Bronchial smooth muscle cell (primary cell): ENCODE measurements at places on chromosomes 1 and 21. TPM values are rescaled to one million over a fixed set of nuclear protein-coding genes. Genes with fewer than 3 reads are reported as not detected.

The SLC37A1 gene
- total RNA-seq = 1.9 and 2.8 TPM in 2 replicates

The TNFRSF1B gene
- 3.3 and 9.2 TPM in 2 replicates for total RNA-seq

The CELA3A gene
- not detected in 2 replicates for total RNA-seq

The KRTAP19-1 gene
- total RNA-seq = not detected in 2 replicates

The DTL gene
- total RNA-seq = 0.17 and 1.4 TPM in 2 replicates

The IL19 gene
- not detected in 2 replicates for total RNA-seq

The FAM78B gene
- 0.26 and 0.32 TPM in 2 replicates for total RNA-seq

The PTAFR gene
- total RNA-seq = under 0.01 TPM in 2 replicates

The TNFSF4 gene
- total RNA-seq = 0.77 and 1.3 TPM in 2 replicates

The TTC22 gene
- total RNA-seq = not detected in 2 replicates

The SH2D2A gene
- 0.32 TPM in 1 of 2 replicates, not detected in the other for total RNA-seq

The PLPP3 gene
- 314 and 435 TPM in 2 replicates for total RNA-seq

The ZFP69 gene
- total RNA-seq = 2.1 and 2.5 TPM in 2 replicates

The PROK1 gene
- total RNA-seq = not detected in 2 replicates

The CTTNBP2NL gene
- 4.9 and 8.4 TPM in 2 replicates for total RNA-seq

The HMCN1 gene
- 33.9 and 52.2 TPM in 2 replicates for total RNA-seq

The TSPEAR gene
- total RNA-seq = not detected in 2 replicates

The PLPPR5 gene
- under 0.01 TPM in 2 replicates for total RNA-seq

The PLD5 gene
- total RNA-seq = 0.16 TPM in 1 of 2 replicates, not detected in the other

The GPR161 gene
- 13.7 and 31.5 TPM in 2 replicates for total RNA-seq

The TDRD5 gene
- not detected in 2 replicates for total RNA-seq

The LORICRIN gene
- not detected in 2 replicates for total RNA-seq

The BGLAP gene
- total RNA-seq = 0.16 and 0.26 TPM in 2 replicates

The IARS2 gene
- total RNA-seq = 55.3 and 103 TPM in 2 replicates

The ALG14 gene
- total RNA-seq = 2.0 and 3.8 TPM in 2 replicates

The CTH gene
- total RNA-seq = 1.3 and 1.7 TPM in 2 replicates

The TSACC gene
- not detected in 2 replicates for total RNA-seq

The TMEM53 gene
- total RNA-seq = 6.3 and 7.2 TPM in 2 replicates

The NTMT2 gene
- not detected in 2 replicates for total RNA-seq

The KRTAP7-1 gene
- total RNA-seq = not detected in 2 replicates

The APCS gene
- not detected in 2 replicates for total RNA-seq

The OPTC gene
- not detected in 2 replicates for total RNA-seq

The ERMAP gene
- total RNA-seq = 12.9 and 21.3 TPM in 2 replicates

The IVNS1ABP gene
- 20.8 and 21.1 TPM in 2 replicates for total RNA-seq

The CD5L gene
- total RNA-seq = not detected in 2 replicates

The USF1 gene
- total RNA-seq = 85.6 and 125 TPM in 2 replicates

The JAM2 gene
- total RNA-seq = 0.69 and 1.4 TPM in 2 replicates

The SHISAL2A gene
- total RNA-seq = not detected in 2 replicates

The OR2T5 gene
- not detected in 2 replicates for total RNA-seq

The IGFN1 gene
- total RNA-seq = under 0.01 TPM in 1 of 2 replicates, not detected in the other

The MIXL1 gene
- total RNA-seq = not detected in 2 replicates

The TMEM167B gene
- 30.3 and 38.2 TPM in 2 replicates for total RNA-seq

The RNU1-3 gene
- total RNA-seq = 2,114 and 10,807 TPM in 2 replicates

The REN gene
- total RNA-seq = not detected in 2 replicates

The SMIM11 gene
- total RNA-seq = 14.2 and 15.6 TPM in 2 replicates

The SPOCD1 gene
- total RNA-seq = 17.4 and 33.6 TPM in 2 replicates

The PADI2 gene
- total RNA-seq = 0.09 TPM in 1 of 2 replicates, not detected in the other

The OR2T2 gene
- not detected in 2 replicates for total RNA-seq

The LAMB3 gene
- 27.0 and 32.5 TPM in 2 replicates for total RNA-seq

The FLG2 gene
- total RNA-seq = under 0.01 TPM in 2 replicates

The ZFP69B gene
- 1.6 and 2.0 TPM in 2 replicates for total RNA-seq

The GMEB1 gene
- total RNA-seq = 4.1 and 5.5 TPM in 2 replicates
